ENCODE measurements at places on chromosomes 7 and 10.

GRCh38 chr7:87886875-87887274, 10.6 kb downstream of the DBF4 start:
- DNase-seq, result no peak

GRCh38 chr10:81866753-81867152, 8.2 kb upstream of the NRG3 start:
- no peak for DNase-seq

GRCh38 chr10:120262857-120263547, 194.0 kb upstream of the PLPP4 start:
- DNase-seq, result no peak

DNA sequence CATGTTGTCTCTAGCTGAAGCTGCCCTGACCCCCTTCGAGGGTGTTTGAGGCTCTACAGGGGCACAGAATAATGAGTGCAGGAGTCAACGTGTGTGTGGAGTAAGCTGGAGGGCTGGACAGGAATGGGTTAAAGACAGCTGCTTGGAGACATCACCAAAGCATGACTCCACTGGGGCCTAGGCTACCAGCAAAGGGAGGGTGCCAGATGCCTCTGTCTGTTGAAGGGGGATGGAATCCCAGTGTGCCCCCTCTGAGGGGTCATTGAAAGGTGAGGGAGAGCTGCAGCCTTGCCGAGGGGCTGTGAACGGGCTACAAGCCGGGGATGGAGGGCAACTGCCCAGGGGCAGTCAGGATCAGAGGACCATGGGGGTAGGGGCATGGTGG, 51.7 kb upstream of the PODXL start:
- DNase-seq, result no peak

DNA sequence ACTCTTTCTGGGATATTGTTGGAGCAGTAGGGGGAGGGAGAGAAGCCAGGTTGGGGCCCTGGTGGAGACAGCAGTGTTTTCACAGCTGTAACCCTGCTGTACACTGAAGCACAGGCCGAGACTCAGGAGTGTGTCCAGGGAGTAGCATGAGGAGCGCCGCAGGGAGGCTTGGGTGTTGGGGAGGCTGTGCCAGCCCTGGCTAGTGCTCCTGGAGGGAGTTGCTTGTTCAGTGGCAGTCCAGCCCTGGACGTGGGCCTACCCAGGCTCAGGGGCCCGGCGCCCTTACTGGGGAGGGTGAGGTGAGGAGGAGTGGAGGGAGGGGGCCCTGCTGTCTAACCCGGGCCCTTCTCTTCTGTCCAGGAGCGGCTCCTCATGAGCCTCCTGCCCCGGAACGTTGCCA, 35.9 kb downstream of the ADCY1 start:
- no peak for DNase-seq
